Putamen (tissue), 1 donor: ENCODE measurements at places on chromosomes 7 and 10.

- no peak for DNase-seq
Observed at GRCh38 chr7:156616269-156617202, 24.0 kb upstream of the RNF32 start.

DNA sequence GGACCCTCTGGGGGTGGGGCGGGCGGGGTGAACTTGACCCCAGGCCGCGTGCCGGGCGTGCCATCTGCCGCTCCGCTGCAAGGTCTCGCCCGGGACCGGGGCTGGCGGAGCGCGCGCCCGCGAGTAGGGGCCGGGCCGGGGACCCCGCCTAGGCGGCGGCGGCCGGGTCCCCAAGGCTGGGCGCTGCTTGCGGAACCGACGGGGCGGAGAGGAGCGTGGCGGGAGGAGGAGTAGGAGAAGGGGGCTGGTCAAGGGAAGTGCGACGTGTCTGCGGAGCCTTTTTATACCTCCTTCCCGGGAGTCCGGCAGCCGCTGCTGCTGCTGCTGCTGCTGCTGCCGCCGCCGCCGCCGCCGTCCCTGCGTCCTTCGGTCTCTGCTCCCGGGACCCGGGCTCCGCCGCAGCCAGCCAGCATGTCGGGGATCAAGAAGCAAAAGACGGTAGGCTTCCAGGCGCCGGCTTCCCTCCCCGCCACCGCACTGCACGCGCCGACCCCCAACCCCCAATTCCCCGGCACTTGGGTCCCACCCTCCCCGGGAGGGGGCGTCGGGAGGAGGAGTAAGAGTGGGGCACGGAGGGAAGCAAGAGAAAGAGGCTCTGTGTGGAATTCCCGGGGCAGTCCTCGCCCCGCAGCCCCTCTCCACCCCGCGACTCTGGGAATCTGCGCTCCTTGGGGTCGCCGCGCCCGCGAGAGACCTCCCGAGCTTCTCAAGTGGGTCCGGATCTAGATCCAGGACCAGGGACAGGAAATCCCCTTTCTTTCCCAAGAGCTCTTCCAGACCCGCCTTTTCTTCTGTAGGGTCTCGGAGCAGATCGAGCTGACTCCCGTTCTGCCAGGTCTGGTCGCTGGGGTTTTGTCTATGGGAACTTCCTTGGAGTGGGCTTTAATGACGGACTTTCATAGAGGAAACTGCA lies at the start of gene PAPSS2:
TSS of gene PAPSS2 (plus strand) at position 308 of the 913 bp plus-strand sequence. CDS start at position 412, 104 bp downstream.
- no peak for DNase-seq

GRCh38 chr10:44981172-44982113 lies 2.8 kb upstream of the DEPP1 start:
- no peak for DNase-seq

- DNase-seq = peak; percentile 61
Observed at GRCh38 chr7:20013536-20013935, 203.6 kb downstream of the MACC1 start.

GRCh38 chr7:27300421-27300820 lies 57.8 kb downstream of the EVX1 start:
- DNase-seq = no peak

DNA sequence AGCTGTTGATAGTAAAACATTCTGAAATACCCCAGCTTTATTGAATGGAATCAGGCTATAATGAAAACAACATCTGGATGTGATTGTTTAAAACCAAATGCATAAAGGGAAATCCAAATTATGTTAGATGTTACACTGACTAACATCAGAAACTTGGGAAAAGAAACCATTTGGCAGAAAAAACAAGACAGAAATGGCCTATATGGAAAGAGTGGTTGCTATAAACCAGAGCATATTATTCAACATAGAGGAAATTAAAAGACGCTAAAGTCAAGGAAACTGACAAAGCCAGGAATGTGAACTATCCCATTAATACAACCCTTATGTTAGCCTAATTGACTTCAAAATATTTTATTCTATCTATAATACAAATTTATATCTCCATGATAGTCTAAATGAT lies 53.0 kb upstream of the CABCOCO1 start:
- no peak for DNase-seq

DNA sequence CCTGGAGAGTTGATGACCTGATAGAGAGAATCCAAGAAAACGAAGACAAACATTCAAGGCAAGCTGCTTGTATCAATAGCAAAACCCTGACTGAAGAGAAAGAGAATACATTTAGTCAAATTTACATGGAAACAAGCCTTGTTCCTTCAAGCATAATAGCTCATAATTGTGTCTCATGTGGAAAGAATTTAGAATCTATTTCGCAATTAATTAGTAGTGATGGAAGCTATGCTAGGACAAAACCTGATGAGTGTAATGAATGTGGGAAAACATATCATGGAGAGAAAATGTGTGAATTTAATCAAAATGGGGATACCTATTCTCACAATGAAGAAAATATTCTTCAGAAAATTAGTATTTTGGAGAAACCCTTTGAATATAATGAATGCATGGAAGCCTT lies 18.0 kb downstream of the RBAK start:
- no peak for DNase-seq

- DNase-seq = peak; percentile 50
Observed at GRCh38 chr7:70856901-70857630, 274.9 kb upstream of the GALNT17 start.

GRCh38 chr7:20312562-20312961 lies 18.1 kb upstream of the ITGB8 start:
- DNase-seq = no peak

DNA sequence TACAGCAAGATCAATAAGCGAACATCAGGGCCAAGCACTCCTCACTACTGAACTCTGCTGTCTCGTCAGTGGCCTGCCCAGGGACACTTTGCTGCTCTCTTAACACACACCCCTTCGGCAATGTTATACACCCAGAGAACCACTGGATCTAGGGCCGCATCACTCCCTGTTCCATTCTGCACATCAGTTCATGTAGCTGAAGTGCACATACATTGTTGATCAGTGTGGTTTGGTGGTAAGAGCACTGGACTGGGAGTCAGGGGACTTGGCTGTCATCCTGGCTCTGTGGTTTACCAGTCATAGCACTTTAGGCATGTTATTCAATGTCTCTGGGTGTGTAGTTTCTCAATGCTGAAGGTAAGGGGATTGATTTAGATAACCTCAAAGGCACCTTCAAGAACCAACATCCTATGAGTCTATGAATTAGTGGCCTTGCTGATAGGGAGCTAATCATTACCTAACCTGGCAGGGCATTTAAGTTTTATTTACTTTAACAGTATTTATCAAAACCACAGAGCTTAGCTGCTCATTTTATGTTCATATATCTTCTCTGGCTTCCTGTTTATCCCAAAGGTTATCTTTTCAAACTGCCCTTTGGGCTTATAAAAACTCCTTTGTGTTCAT lies 24.8 kb downstream of the DUSP5 start:
- DNase-seq = no peak

DNA sequence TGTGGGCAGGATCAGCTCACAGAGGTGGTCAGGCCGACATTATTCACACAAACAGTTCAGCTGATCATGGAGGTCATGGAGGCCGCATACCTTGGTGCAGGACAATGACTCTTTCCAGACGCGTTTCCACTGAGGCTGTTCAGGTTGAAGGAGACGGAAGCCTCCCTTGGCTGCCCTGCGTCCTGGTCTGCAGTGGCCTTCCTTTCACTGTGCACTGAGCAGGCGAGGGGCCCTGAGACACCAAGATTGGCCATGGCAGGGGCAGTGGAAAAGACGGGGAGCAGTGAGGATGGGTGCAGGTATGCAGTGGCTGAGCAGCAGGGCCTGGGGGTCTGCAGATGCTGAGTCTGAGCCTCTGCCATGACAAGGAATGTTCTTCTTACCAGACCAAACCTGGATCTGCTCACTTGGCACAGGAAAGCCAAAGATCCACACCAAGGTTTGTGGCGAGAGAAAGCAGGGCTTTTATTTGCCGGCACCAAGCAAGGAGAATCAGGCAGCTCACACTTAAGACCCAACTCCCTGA lies 263.3 kb downstream of the GLRX3 start:
- no peak for DNase-seq

- no peak for DNase-seq
Observed at GRCh38 chr10:127267442-127267841, 71.1 kb upstream of the INSYN2A start.

- no peak for DNase-seq
Observed at GRCh38 chr10:80277567-80278250, 11.7 kb downstream of the MAT1A start.

GRCh38 chr10:69057261-69057950 lies 30.5 kb upstream of the SRGN start:
- no peak for DNase-seq

DNA sequence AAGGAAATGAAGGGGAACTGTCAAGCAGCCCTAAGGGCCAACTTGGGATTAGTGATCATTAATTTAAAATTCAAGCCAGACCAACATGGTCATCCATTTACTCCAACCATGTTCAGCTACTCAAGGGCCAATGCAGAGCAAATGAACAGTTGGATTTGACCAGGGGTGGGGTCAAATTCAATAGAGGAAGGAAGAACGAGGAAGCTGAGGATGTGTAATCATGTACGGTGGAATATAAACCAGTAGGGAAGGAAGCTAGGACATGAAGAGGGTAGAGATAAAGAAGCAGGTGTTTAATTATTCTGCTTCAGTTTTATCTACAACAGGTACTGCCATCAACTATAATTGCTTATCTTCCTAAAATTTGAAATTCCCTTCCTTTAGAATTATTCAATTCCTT lies 81.6 kb downstream of the HIBADH start:
- DNase-seq = no peak

GRCh38 chr7:2554661-2555111 lies 638 bp downstream of the BRAT1 start:
- DNase-seq = no peak

- no peak for DNase-seq
Observed at GRCh38 chr7:126690848-126691751, 561.6 kb downstream of the GRM8 start.
